ENCODE measurements at places on chromosomes 2 and 18. TPM values are rescaled to one million over a fixed set of nuclear protein-coding genes. Genes with fewer than 3 reads are reported as not detected.

CAPN13 gene
- total RNA-seq = not detected

BOLL gene
- total RNA-seq = not detected

IFIH1 gene
- 4.9 TPM for total RNA-seq

ATP8B1 gene
- 67.3 TPM for total RNA-seq

CFAP65 gene
- under 0.01 TPM for total RNA-seq

FBXO15 gene
- 0.09 TPM for total RNA-seq

LTBP1 gene
- 10.7 TPM for total RNA-seq

LIMS3 gene
- total RNA-seq = 28.2 TPM

REG3A gene
- total RNA-seq = not detected

TMEM198 gene
- not detected for total RNA-seq

Measured in endothelial cell of coronary artery (primary cell).